ENCODE measurements at places on chromosomes 4 and X.

- no peak for DNase-seq
Observed at GRCh38 chrX:39690541-39691415, 407.0 kb downstream of the BCOR start.

DNA sequence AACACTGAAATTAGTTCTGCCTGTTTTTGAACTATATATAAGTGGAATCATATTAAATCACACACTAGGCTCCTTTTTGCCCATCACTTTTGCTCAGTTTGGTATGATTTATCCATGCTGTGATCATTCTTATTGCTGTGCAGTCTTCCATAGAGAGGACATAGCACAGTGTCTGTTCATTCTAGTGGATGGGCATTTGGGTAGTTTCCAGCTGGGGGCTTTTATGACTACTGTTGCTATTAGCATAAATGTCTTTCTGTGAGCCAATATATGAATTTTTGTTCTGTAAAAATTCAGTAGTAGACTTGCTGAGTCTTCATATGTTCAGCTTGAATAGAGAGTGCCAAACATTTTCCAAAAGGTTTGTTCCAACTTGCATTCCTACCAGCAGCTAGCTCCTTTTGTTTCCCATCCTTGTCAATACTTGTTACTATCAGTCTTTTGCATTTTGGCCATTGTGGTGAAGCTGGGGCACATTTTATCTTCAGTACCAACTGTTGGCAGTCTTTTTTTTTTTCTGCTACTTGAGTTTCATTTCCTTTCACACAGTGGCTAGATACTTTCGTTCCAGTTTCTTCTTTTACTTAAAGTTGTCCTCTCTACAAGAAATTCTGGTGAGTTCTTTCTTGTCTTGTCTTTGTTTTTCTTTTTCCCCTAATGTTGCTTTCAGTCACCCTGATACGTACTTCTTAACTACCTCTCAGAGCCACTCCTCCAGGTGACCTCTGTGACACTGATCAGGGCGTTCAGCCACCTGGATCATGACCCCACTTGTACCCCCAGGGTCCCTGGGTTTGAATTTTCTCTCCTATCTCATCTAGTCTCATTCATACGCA lies 87.0 kb downstream of the ANXA3 start:
- no peak for DNase-seq

GRCh38 chr4:13533670-13534343 lies 10.5 kb downstream of the NKX3-2 start:
- DNase-seq: no peak

- DNase-seq: no peak
Observed at GRCh38 chr4:182944484-182945213, 27.5 kb upstream of the DCTD start.

- no peak for DNase-seq
Observed at GRCh38 chrX:132330156-132330729, 111.0 kb upstream of the RAP2C start.

GRCh38 chrX:68599256-68600152 lies 48.0 kb upstream of the STARD8 start:
- DNase-seq: no peak

All from AML-193 (cell line).